ENCODE measurements at places on chromosomes 1 and 21.
A peak's percentile ranks its signal among the peaks of the same experiment; 100 is the strongest.

DNA sequence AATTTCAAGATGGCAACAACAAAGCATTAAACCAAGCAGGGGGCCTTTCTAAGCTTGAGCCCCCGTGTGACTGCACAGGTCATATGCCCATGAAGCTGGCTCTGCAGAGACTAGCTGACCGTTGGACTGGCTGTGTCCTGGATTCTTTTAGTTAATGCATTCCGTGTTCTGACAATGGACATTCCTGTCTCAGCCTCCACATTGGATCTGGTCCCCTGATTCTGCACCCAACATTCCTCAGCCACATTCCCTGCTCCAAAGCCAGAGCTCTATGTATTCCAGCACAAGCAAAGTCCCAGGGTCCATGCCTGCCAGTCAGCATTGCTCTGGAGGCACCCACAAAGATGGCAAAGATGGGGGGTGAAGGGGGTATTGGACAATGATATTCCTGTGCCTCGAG is 5.1 kb upstream of the NAV1 start:
- DNase-seq = no peak

DNA sequence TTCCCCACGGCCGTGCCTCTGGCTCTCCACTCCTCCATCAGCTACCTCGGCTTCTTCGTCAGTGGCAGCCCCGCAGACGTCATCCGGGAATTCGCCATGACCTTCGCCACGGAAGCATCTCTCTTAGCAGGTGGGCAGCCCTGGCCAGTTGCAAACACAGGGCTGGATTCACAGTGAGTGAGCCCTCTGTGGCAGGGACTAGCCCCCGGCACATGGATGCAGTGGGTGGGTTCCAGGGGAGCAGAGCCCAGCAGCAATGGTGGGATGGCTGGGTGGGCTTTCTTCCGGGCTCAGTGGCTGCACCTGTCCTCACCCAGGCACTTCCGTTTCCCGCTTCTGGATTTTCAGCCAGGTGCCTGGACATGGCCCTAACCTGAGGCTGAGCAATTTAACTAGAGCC is 9.4 kb downstream of the UBASH3A start:
- DNase-seq = no peak

DNA sequence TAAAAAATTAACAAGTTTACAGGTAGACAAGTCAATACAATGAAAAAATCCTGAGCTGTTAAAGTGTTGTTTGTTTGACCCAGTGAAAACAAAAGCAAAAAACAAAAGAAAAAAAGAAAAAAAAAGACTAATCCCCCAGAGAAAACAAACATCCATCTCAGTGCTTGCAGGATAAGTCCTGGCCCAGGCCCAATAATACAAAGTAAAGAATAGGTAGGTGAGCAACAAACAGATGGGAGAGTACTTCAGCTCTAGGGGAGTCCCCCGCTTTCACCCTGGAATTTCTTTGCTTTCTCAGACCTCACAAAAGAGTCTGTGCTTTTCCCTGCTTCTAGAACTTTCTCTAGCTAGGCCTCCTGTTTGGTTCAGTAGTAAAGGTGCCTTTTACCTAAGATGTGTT is 70.3 kb downstream of the ABCA4 start:
- no peak for DNase-seq

GRCh38 chr1:204130178-204130577 is 21.7 kb downstream of the ETNK2 start:
- no peak for DNase-seq

DNA sequence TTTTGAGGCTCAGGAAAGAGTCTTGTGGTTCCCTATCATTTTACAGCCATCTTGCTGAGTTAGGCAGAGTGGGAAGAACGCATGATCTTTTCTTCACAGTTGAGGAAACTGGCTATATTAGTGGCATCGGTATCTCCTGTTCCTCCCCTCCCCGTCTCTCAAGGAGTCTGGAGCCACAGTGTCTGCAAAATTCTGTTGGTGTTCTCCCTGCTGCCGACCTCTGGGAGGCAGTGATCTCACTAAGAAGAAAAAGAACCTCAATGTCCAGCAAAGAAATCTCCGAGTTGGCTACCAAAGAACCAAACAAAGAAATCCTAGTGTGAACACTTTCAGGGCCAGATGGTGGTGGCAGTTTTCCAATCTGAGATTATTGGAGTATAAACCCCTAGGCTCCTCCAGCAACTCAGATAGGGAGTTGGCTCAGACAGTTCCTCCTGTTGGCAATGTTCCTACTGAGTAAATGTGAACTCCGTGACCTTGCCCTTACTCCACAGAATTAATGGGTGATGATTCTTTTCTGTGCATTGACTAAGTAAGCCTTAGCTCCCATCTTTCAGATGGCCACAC is 41.2 kb downstream of the PRAMEF20 start:
- DNase-seq = no peak

- DNase-seq = no peak
Measured at GRCh38 chr1:2050461-2050792, 216 bp downstream of the PRKCZ start.

GRCh38 chr1:98565951-98566350 is 95.6 kb upstream of the SNX7 start:
- no peak for DNase-seq

GRCh38 chr1:201421041-201421440 is 489 bp downstream of the TNNI1 start:
- no peak for DNase-seq

GRCh38 chr1:145751491-145752037 is 32.3 kb downstream of the CD160 start:
- peak; percentile 98 for DNase-seq

DNA sequence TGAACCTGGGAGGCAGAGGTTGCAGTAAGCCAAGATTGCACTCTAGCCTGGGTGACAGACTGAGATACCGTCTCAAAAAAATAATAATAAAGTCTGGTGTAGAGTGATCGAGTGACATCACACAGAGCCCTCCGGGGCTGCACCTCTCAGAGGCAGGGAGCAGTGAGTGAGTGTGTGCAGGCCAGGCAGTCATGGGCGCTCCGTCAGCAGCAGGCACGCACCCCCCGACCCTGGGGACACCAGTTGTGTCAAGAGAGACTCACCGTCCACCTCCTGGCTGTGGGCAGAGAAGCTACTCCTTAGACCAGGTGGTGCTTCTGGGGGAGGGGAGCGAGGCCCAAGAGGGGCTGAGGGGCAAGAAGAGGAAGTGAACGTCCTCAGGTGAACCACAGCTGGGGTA is 91.8 kb downstream of the SIK1 start:
- DNase-seq = no peak

GRCh38 chr1:82392513-82392912 is 591.8 kb downstream of the ADGRL2 start:
- DNase-seq = peak; percentile 77

DNA sequence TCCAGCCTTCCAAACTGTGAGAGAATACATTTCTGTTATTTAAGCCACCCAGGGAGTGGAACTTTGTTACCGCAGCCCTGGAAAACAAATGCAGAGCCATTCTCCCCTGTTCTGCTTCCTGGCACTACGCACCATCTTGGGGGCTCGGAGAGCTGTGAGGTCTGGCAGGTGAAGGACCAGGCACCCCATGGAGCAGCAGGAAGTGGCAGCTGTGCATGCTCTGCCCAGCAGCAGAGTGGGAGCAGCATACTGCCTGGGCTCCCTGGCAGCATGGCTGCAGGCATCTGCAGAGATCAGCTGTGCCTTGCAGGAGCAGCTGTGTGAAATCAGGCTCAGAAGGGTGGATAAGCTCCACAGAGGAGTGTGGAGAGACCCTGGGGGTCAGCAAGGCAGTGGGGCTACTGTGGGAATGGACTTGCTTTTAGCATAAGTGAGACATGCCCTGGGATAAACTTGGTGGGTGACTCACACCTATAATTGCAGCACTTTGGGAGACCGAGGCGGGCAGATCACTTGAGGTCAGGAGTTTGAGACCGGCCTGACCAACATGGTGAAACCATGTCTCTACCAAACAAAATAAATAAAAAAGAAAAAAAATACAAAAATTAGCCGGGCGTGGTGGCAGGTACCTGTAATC is 17.7 kb upstream of the ZSCAN20 start:
- DNase-seq = no peak

- DNase-seq = no peak
Measured at GRCh38 chr1:200248541-200248940, 161.3 kb downstream of the ZNF281 start.

- DNase-seq = no peak
Measured at GRCh38 chr1:147626291-147626690, 44.0 kb downstream of the ACP6 start.

DNA sequence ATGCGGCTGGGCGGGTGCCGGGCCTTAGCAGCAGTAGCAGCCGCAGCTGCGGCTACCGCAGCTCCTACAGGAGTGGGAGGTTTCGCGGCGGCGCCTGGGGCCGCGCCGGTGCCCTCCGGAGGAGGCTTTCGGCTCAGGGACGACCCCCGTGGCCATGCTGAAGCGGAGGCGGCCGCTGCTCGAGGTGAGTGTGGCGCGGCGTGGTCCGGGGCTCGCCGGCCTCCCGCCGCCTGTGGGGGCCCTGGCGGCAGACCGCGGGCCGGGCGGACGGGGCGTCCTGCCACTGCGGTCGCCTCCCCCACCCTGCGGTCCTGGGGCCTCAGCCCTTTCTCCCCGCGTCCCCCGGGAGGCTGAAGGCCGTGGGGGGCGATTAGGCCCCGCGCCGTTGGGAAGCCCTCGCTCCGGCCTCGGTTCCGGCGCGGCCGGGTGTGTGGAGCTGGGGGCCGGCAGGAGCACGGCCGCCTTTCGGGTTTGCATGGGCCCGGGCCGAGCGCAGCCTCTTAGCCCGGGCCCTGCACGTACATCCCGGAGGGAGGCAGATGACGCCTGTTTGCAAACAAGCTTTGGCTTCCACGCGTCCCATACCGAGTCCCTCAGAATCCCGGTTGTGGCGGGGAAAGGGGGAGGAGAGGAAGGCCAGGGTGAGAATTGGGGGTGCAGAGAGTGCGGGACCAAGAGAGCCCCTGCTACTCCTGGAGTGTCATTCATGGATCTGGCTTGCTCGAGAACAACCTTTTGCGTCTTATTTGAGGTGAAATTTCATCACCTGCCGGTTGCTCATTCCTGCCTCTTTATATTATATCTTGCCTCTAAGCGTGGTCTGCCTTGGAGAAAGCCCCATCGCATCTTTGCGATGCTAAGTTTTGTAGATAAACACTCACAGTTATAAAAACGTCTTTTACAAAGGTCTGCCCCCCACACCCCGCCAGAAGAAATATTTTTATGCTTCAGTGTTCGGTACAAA is 613 bp downstream of the ZFYVE9 start:
- peak; percentile 56 for DNase-seq

DNA sequence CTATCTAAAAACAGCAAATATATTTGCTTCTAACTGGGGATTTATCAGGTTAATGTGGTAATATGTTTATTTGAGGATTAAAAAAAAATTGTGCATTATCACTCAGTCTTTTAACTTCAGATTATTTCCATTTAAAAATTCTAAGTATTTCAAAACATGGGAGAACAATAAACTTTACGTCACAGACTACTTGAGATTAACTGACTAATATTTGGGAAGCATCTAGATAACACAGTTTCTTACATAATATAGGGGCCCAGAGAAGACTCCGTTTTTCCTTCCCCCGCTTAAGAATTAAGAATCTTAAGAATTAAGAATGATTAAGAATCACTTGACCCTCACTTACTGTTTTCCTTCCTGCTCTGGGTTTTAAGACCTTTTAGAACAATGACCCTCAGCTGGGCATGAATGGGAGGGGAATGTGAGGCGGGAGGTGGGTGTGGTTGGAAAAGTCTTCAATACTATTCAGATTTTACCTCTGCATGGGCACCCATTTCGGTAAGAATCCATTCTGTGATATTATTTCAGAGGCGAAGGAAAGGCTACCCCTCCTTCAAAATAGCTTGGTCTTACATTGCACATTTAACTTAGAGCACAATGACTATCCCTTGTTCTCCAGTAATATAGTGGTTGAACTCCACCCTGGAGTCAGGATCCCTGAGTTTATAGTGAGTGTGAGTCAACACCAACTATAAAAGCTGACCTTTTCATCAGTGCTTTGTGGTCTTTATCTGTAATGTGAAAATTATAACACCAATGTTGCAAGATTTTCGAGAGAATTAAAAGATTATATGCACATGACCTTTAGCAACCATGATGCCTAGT is 821.3 kb downstream of the USP25 start:
- DNase-seq = no peak

- peak; percentile 92 for DNase-seq
Measured at GRCh38 chr21:29187944-29188343, 57.5 kb downstream of the MAP3K7CL start.

All from fibroblast of skin of abdomen (primary cell).